ENCODE measurements at places on chromosomes 3 and 15. TPM values are rescaled to one million over a fixed set of nuclear protein-coding genes. Genes with fewer than 3 reads are reported as not detected.

DNA sequence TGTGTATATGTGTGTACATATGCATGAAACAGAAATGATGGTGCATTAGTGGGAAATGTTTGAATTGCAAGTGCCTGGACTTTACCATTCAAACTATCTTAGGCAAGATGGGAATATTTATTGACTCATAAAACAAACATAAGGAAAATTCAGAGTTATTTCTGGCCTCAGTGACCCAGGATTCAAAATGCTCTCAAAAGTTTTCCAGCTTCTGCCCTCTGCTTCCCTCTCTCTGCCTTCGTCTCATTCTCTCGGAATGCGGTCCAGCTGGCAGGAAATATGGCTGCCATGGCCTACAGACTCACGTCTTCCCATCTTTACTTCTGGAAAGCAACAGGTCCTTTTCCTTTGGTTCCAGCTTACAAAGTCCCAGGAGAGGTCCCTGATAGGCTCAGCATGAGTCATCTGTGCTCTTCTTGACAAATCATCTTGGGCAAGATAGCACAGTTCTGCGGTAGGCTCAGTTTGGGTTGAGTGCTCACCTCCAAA lies 8.7 kb upstream of the ZNF774 start:
- no peak for DNase-seq

DNA sequence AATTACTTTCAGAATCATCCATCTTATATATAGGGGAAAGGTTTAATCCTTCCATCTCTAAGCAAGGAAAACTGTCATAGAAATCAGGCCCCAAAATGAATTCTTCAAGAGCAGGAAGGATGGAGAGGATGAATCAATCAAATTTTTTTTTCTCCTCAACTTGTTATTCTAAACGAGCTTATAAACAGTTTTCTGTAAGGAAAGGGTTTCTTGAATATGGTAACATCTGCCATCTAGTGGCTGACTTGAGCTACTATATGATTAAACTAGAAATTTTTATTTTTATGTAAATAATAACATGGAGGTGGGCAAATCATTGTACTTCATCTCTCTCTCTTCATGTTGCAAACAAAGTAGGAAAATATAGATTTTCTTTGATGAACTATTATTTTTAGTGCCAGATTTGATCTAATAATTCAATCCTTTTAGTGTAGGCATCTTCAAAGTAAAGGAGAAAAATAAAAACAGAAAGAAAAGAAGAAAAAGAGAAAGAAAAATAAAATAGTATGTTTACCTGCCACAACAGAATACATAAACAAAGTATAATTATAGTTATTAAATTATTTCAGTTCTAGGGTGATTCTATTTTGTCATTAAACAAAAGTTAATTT lies 146.6 kb downstream of the SERPINI1 start:
- DNase-seq: no peak

DNA sequence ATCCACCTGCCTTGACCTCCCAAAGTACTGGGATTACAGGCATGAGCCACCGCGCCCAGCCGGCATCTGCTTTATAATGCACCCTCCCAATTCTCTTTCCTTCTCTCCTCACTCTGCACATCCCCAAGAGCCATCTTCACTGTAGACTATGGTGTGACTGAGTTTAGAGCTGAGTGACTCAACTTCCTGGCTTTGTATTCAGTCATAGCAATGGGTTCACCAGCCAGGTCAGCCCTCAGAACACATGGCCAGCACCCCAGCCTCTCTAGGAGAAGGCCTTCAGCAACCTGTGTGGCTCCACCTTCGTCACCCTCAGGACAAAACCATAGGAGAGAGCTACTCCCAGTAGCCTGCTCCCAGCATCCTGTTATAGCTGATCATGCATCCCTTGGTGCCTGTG lies 33.0 kb downstream of the ARID3B start:
- no peak for DNase-seq

DNA sequence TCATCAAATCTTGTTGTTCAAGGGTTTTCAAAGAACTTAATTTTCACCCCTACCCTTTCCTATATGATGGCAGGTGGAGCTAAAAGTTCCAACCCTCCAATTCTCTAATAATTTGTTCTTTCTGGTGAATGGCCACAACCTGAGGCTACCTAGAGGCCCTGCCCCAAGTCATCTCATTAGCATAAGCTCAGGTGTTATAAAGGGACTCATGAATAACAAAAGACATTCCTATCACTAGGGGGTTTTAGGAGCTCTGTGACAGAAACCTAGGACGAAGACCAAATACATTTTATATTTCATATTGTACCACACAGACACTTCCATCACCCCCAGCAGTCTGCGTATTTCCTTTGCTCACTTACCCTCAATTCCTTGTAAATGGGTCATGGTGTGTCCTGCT lies 483.6 kb upstream of the EPHA6 start:
- no peak for DNase-seq

- DNase-seq: no peak
These were observed 58.5 kb downstream of the RPL22L1 start for GRCh38 chr3:170811515-170811914.

- no peak for DNase-seq
These were observed 4.4 kb downstream of the GXYLT2 start for GRCh38 chr3:72892081-72892775.

DNA sequence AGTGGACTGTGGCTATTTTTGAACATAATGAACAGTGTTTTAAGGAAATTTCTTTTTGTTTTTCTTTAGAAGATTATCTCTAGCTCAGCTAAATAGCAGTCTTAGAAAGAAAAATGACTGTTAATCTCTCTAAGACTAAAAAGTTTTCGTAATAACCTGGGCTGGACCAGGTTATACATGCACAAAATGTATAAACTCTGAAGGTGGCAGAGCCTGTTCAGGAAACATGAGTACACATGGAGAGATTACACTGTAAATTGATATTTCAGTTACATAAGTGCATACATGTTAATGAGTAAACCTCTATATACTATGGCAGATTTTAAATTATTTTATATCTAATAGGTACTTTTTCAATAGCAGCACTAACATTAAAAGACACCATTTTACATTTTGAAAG lies 258.2 kb upstream of the CFAP20DC start:
- no peak for DNase-seq

- DNase-seq: no peak
These were observed 34.4 kb downstream of the TRIM42 start for GRCh38 chr3:140712301-140712700.

DNA sequence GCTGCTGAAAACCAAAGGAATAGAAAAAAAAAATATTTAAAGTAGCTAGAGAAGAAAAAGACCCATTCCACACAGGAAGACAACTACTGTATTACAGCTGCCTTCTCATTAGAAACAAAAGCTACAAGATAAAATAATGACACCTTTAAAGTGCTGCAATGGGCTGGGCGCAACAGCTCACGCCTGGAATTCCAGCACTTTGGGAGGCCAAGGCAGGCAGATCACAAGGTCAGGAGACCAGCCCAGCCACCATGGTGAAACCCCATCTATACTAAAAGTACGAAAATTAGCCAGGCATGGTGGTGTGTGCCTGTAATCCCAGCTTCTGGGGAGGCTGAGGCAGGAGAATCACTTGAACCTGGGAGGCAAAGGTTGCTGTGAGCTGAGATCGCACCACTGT lies 31.0 kb downstream of the TRPM7 start:
- no peak for DNase-seq

GRCh38 chr3:192445770-192446644 lies 281.3 kb downstream of the FGF12 start:
- no peak for DNase-seq

- no peak for DNase-seq
These were observed 10.5 kb downstream of the ISG20 start for GRCh38 chr15:88649286-88649733.

DNA sequence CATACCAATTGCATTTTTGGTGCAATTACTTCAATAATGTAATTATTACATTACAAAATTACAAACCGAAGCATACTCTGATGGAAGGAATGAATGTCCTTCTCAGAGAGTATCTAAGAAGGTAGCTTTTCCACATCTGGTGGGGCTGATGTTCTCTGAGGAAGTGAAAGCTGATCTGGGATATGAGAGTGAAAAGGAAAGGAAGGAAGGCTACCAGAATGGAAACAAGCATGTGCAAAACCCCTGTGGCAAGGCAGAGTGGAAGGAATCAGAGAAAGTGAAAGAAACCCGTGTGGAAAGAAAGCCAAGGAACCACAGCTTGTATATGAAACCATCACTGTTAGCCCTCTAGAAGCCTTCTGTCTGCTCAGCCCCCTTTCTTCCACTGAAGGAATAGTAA lies 35.3 kb upstream of the GOLGA8A start:
- no peak for DNase-seq

DNA sequence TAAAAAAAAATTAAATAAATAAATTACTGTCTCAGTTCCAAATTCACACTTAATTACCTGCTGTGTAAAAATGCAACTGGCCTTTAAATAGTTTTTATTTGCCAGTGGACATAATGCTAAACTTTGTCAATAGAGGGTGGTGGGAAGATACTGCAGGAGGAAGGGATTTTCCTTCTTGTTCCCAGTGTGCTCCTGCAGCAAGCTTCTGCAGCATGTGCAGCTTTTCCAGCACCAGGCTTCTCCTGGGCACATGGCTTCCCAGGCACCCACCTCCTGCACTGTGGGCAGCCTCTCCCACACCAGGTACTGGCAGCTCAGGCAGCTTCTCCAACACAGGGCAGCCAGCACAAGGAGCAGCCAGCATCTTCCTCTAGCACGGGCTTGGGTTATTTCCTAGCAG lies 29.6 kb upstream of the BBX start:
- DNase-seq: no peak

DNA sequence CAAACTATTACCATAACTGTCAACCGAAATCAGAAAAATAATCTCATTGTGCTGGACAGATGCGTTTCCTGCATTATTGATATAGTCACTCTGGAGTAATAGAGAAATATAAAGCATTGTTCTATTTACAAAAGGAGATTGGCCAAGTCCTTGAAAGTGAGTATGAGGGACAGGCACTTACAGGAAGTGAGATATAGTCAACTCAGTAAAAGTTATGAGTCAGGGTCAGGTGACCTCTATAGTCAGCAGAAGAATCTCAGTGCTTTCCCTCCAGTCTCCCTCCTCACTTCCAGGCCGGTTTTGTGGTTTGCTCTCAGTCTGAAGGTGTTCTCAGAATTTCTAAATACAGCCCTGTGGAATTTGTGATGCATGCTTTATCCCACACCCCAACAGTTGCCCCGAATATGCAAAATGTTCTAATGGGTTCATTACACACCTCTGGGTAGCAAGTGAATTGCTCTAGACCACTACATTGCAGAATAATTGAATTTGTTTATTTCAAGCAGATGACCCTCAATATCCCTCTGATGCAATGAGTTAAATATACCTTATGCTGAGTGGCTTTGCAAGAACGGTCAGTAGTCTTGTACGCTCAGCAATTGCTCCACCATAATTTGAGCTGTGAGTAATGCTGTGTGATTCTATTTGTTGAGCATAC lies 787.7 kb downstream of the MCTP2 start:
- peak; percentile 60 for DNase-seq

DNA sequence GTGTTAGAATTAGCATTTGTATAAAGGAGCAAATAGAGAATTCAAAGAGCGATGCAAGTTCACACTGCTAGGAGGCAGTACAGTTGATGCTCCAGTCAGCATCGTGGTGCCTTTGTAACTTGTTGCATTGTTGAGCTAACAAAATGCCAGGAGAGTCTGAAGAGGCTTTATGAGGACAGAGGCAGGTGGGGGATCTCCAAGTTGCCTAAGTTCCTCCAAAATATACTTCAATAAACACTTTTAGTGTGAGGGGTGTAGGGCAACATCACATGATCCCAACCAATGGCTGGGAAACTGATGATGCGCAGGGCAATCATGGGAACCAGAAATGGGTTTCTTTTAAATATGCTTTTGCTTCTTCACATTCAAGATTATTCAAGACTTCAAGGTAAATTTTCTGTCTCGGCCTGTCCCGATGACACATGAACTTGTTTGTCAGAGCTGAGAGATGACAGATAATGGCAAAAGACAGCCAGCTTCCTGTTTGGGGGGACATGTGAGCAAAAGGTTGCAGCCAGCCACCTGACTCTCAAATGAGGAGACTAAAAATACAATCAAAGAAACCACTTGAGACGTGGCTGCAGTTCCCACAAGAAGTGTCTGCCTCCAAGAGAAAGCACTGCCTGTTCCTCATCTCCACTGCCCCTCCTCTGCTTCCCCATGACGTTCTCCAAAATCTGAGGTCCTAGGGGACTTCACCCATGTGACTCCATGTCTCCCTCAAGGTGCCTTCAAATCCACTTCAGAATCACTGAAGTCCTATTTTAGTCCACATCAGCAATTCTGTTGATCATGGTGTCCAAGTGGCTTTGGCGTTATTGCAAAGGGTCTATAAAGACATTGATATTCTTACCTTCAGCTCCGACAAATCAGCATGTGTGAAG lies 39.3 kb downstream of the KLHL6 start:
- DNase-seq: no peak

- DNase-seq: no peak
These were observed 14.9 kb downstream of the ACP3 start for GRCh38 chr3:132332082-132332481.

DNA sequence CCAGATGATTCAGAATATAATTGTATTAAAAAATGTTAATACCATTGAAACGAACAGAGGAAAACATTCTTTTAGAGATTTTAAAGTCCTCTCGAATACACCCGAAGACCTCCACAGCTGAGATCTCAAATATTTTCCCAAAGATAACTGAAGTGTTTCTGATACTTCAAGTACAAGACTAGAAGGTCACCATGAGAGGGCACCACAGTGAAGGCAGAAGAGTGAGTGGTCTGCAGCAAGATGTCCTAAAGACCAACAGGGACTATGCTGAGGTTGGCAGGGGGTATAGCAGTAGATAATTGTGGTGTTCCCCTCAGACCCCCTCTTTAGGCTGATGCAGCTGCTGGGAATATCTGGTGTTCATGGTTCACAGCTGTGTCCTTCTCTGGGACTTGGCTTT lies 156.5 kb downstream of the PDCD6IP start:
- DNase-seq: no peak

- no peak for DNase-seq
These were observed 80.4 kb downstream of the NEDD4 start for GRCh38 chr15:55912982-55913381.

GRCh38 chr3:111906656-111907055 lies 47.6 kb downstream of the PHLDB2 start:
- DNase-seq: no peak

DNA sequence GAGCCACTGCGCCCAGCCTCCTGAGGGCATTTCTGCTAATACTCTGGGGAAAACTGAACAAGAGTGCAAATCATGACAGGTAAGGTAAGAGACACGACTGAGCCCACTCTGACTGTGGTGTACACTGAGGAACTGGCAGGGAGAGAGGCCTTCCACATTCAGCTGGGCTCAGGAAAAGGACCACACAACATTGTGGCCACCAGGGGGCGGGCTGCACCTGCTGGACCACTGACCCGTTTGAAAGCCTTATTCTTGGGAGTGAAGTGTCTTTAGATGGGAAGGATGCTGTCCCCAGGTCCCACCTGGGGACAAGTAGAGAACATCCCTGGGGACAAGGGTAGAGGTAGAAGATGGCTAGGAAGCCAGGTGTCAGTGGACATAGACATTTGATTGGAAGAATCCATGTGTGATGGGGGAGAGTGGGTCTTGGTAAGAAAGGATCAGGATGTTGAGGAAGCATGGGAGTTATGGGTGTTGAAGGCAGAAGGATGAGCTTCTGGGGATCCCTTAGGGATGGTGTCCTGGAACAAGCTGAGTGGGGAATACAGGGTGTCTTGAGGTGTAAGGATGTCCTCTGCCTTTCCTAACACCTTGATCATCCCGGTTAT lies 6.2 kb upstream of the CTDSPL start:
- no peak for DNase-seq

The ALDH1L1 gene
- 0.36 TPM for total RNA-seq

The FGD5 gene
- 0.77 TPM for total RNA-seq

The LRRIQ4 gene
- not detected for total RNA-seq

The CDHR4 gene
- not detected for total RNA-seq

The CELF6 gene
- not detected for total RNA-seq

The SLC35A5 gene
- total RNA-seq: 37.8 TPM

The CACNA2D3 gene
- total RNA-seq: 0.41 TPM

The PLCH1 gene
- total RNA-seq: 0.03 TPM

The EFHB gene
- 0.46 TPM for total RNA-seq

The PCSK6 gene
- 10.6 TPM for total RNA-seq

All from Panc1 (cell line).